ENCODE measurements at places on chromosomes 2 and 18.

- no peak for DNase-seq
Observed at GRCh38 chr2:148540022-148540421, 104.5 kb upstream of the EPC2 start.

GRCh38 chr2:65031341-65032018 is 24.7 kb upstream of the CEP68 start:
- DNase-seq: peak; percentile 69

GRCh38 chr18:73235921-73236320 is 368.1 kb upstream of the NETO1 start:
- no peak for DNase-seq

DNA sequence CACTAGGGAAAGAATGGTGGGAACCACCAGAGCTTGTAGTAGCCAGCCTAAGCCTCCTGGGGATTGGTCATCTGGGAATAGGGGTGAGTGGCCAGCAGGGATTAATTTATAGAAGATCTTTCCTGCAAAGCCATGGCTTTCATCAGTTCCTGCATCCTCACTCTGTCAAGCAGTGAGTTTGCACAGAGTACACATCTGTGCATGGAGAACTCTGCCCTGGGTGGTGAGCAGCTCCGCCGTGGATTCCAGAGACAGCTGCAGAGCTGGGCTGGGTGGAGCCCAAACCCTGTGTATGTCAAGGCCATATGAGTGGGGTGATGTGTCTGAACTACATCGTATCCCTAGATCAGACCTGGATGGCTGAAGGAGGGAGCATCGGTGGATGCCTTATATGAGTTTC is 182.2 kb downstream of the GLI2 start:
- no peak for DNase-seq

DNA sequence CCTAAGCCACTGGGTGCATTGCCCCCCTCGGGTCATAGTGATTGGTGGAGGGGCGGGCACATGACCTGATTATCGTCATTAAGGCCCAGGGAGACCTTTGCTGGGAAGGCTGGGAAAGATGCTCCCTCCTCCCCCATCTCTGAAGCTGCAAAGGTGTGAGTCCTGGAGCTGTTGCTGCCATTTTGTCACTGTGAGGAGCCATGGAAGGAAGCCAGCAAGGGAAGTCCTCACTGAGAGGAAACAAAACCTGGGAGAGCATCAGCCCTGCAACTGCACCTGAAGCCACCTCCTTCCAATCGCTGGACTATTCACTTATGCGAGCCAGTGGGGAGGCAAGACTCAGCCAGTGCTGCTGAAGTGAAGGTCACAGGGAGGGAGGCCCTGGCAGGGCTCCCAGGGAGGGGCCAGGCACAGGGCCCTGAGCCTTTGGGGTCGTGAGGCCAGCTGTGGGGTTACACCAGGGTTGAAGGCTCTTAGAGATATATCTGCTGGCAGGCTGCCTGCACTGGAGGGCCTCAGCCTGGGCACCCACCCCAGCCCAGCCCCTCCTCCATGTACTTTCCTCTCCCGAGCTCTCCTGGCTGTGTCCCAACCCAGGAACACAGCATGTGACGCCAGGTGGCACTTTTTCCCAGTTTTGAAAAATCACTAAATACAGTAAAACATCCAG is 10.7 kb upstream of the FAHD2A start:
- DNase-seq: no peak

GRCh38 chr2:14828968-14829367 is 196.5 kb downstream of the LRATD1 start:
- no peak for DNase-seq

- no peak for DNase-seq
Observed at GRCh38 chr2:238789317-238789806, 58.5 kb upstream of the TWIST2 start.

DNA sequence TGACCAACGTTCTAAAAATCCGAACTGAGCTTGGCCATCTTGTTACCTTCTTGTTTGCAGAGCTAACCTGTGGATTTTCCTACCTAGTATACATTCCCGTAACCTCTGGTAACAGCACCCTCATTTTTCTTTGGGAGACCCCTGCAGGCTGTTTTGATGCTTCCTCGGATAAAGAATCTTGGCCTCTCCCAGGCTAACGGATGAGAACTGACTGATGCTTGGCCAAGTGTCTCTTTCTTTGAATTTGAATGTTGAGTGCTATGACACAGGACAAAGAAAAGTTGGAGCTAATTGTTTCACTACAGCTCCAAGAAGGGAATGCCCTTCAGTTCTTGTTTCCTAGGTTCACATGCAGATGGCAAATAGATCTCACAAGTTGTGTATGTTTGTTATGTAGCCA is 19.3 kb upstream of the CAVIN2 start:
- DNase-seq: no peak

DNA sequence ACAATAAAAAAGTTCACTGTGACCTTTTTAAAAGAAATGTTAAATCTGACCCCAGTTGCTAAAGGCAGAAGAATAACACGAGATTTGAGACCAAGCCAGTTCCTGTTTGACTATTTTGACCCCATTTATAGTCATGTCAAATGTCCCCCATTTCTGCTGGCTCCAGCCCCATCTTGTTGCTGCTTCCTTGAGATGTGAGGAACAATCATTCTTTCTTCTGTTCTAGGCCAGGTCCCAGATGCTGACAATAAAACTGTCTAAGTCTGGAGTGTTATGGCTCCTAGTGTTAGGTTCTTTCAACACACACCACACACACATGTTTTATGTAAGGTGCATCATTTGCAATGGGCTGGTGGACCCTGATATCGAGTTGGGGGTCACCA is 92.0 kb upstream of the CYP1B1 start:
- no peak for DNase-seq
